Stimulated activated CD8-positive, alpha-beta memory T cell treated with anti-CD3 and anti-CD28 coated beads, Interleukin-4, amount 100 ng/mL, for 4 hours (primary cell): ENCODE measurements at places on chromosomes 4 and X.

- no peak for DNase-seq
These were observed 15.3 kb downstream of the SOWAHB start for GRCh38 chr4:76882630-76883029.

- no peak for DNase-seq
These were observed 170.1 kb downstream of the SHROOM3 start for GRCh38 chr4:76605099-76605563.

DNA sequence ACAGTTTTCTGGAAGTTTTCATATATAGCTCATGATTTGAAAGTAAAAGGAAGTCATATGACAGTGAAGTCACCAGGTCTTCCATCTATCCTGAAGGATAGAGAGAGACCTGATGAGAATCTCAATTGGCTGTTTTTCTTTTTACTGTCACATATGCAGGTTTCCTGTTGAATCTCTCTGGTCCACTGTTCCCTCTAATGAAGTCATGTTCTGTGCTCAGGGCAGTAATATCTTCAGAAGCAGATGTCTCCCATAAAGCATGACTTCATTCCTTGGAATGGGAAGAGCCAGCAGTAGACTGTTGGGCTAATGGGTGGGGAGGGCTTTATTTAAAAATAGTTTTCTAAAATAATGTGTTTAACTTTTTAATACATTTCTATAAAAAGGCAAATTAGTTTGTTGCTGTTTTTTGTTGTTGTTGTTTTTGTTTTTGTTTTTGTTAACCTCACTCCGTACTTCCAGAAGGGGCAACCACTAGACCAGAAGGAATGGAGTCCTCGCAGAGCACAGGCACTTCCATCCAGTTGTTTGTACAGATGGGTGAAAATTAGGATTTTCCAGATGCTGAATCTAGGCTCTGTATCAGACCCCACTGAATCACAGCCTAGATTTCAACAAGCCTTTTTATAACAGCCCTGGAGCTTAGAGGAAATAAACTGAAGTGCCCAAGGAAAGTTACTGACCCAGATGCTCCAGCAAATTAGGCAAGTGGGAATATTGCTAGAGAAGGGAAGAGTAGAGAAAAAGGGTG, 54.2 kb downstream of the AWAT2 start:
- DNase-seq = no peak

- DNase-seq = no peak
These were observed 17.0 kb downstream of the CA5B start for GRCh38 chrX:15755091-15755490.

DNA sequence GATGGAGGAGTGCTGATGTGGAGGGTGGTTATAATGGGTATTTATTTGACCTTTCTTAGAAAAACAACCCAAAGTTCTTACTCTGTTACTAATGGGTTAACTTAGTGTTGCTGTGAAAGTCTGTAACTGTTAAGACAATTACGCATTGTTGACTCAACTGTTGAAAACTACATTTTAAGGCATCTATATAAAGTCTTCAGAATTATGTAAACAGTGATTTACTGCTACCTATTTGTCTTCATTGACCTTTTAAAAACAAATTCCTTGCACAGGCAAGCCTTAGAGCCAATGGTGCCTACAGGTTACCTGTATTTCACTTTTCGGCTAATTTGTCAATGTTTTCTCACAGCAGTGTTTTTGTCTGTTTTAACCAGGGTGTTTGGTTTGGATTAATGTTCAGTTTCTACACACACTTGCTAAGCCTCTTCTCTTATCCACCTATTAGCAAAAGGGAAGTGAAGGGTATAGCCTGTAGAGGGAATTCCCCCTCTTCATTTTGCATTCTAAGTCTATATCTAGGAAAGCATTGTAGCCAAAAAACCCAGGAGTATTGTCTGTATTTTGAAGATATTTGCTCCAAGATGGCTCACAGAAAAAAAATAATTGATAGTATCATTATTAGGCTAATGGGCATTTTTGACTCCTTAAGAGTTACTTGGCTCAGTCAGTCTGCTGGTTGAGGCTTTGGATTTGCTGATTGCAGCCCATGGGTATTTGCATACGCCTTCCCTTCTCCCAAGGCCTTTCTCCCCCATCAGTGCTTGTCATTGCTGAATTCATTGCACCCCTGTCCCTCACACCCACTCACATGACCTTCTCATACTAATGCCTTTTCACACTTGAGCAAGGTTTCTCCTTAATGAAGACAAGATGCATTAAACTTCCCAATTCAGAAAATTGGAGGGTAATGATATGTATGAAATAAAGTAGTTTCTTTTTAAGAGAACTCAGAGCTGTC, 30.5 kb downstream of the AFF1 start:
- no peak for DNase-seq

DNA sequence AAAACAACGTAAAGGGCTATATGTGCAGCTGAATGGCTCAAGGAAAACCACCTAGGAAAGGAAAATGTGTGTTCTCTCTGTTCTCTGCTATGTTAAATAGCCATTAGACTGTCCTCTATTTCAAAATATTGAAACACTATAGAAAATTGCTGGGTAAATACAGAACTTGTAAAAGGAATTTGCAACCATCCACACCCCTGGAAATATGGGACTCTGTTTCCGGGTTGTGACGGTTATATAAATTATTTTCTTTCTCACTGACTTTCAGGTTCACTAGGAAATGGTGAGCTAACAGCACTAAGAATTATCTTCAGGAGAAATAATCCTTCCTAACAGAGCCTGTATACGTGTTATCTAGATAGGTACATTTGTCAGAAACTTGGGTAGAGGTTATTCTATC, 161.0 kb upstream of the DKK2 start:
- no peak for DNase-seq

DNA sequence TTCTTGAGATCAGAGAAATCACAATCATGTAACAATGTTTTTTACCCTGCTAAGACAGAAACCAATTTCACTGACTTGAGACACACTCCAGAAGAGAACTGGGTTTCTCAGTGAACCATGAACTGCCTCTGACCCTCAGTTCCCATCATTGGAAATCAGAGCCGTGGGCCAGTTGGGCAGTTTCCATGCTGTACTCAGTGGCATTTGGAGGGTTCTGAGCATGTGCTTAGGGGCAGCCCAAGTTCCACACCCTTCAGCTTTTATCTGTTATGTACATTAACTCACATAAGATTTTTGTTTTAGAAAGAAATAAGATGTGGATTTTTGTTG, 77.9 kb downstream of the BTC start:
- no peak for DNase-seq

DNA sequence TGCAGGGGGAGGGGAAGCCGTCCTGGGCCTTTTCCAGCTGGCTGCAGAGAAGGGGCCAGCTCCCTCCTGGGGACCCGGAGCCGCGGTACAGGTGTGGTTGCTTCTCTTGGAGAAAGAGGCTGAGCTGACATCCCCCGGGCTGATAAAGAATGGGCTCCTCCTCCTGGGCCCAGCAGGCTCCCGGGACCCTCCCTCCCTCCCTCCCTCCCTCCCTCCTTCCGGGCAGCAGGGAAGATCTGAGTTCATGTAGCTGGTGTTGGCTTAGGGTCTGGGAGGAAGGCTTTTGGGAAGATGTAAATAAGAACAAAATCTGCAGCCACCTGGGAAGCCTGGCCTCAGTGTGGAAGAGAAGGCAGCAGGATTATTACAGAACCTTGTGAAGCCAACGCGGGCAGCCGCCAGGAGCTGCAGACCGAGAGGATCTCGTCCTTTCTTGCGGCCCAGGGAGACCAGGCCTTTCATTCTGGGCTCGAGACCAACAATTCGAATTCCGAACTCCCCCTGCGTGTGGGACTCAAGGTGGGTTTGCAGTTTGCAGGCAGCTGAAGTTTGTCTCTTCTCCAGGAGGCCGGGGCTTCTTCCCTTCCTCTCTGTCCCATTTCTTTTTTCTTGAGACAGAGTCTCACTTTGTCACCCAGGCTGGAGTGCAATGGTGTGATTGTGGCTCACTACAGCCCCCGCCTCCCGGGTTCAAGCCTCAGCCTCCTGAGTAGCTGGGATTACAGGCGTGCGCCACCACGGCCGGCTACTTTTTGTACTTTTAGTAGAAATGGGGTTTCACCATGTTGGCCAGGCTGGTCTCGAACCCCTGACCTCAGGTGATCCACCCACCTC, at the start of gene PLCXD1:
TSS of gene PLCXD1 (plus strand) at position 216 of the 834 bp plus-strand sequence. CDS start 2,807 bp downstream, outside the sequence.
- no peak for DNase-seq

DNA sequence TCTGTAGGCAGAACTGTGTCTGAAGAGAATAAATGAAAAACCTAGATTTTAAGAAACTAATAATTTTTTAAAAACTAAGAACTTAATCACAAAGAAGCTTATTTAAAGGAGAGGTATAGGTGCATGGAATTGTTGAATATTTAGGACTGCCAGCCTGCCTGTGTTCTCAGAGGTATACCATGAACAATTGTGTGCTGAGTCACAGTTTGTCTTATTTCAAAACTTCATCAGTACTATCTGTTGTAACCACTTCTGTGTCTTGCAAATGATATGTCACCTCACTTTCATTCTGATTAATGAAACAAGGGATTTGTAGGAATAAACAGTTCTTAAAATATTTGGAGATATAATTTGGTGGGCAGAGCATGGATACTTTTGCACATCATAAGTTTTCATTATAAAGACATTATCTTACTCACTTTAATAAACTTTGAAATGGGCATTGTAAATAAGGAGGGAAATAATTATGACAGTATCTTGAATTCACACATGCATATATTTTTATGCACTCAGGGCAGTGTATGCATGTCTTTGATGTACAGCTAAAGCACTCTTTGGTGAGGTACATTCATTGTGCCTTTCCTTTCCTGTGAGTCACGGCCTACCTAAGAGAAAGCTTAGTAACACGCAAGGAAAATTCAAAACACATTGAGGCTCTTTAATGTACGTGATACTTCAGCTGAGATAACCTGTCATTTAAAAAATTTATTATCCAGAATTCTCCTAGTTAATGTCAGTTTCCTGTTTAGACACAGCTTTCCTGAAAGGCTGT, 31.7 kb downstream of the STOX2 start:
- DNase-seq = no peak
